ENCODE measurements at places on chromosomes 16 and 17.

GRCh38 chr17:17570798-17571716 is 20.5 kb downstream of the PEMT start:
- DNase-seq: no peak

DNA sequence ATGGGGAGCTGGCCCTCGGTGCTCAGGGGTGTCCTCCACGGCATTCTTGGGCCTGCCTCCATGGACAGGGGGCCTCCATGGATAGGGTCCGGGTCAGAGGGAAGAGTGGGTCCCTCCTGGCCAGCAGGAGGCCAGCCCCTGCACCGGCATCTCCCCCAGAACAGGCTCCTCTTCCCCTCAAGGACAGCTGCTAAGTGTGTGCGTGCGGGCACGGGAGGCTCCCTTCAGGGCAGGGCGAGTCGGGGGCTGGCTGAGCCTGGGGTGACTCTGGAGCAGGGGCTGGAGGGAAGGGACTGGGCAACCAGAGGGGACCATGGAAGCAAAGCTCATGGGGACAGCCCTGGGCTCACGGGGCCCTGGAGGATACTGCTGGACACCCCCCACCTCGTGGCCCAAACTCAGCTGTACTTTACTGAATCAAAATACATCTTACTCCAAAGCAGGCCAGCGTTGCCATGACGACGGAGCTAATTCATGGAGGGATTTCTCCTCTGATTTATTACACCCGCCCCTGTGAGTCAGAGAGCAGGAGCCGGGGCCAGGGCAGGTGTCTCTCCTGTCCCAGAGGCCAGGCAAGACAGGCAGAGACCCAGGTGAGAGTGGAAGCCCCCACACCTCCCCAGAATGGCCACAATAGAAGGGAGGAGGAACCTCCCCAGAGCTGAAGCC is 2.1 kb downstream of the CASKIN1 start:
- DNase-seq: peak; percentile 41

GRCh38 chr17:64212122-64212521 is 50.9 kb downstream of the TEX2 start:
- peak; percentile 89 for DNase-seq

DNA sequence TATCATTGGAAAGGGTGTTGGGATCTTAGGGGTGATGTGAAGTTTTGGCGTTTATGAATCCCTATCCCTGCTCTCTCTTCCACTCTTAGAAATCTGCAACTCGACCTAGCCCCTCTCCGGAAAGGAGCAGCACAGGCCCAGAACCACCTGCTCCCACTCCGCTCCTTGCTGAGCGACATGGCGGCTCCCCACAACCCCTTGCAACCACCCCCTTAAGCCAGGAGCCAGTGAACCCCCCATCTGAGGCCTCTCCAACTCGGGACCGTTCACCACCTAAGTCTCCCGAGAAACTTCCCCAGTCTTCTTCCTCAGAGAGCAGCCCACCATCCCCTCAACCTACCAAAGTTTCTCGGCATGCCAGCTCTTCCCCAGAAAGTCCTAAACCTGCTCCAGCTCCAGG is 9.0 kb downstream of the SRRM2 start:
- no peak for DNase-seq

DNA sequence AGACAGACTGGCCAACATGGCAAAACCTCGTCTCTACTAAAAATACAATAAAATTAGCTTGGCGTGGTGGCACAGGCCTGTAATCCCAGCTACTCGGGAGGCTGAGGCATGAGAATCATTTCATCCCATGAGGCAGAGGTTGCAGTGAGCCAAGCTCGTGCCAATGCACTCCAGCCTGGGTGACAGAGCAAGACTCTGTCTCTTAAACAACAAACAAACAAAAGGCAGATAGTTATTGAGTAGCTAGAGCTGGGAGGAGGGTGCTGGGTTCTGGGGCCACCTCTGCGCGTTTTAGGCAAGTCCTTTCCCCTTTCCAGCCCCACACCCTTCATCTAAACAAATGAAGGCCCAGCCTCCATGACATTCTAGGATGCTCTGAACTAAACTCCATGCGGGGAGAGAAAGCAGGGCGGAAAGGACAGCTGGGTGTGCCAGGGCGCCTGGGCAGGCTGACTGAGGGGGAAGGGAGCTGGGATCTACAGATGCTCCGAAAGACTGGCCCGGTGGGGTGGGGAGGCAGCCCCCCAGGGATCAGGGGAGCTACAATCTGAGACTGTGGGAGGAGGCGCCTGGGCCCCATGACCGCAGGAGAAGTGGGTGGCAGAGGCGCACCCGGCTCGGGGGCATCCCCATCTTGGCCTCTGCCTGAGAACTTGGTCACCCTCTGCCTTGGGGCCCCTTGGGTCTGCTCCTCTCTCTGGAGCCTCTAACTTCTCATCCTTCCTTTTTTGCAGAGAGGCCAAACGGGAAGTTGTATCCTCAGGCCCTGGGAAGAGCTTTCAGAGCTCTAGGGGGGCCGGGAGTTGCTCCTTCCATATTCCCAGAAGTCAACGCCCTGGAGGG is 910 bp downstream of the ITGAL start:
- no peak for DNase-seq

Data from mesenchymal stem cell (in vitro differentiated cells and primary cell).